ENCODE measurements at places on chromosomes 2 and 18. TPM values are rescaled to one million over a fixed set of nuclear protein-coding genes. Genes with fewer than 3 reads are reported as not detected.

The SERPINB2 gene
- 4.3 TPM for polyA plus RNA-seq

GRCh38 chr2:17506736-17507616, 11.3 kb downstream of the RAD51AP2 start:
- DNase-seq: no peak

GRCh38 chr2:124661558-124661957, 636.5 kb downstream of the CNTNAP5 start:
- no peak for DNase-seq

DNA sequence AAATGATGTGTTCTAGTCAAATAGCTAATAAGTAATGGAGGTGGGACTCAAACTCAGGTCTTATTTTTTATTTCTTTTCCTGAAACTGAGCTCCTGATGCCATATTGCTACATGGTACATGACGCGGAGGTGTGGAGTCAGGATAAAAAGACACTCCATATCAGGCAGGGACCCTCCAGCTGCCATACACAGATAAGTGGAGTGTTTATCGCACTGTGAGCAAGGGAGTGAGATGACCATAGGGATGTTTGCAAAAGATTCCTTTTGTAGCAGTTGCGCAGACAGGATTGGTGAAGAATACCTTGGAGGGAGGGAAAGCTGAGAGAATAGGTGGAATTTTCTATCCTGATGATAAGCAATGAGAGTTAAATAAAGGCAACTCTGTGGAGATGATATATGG, 657.2 kb downstream of the RNF144A start:
- DNase-seq: no peak

DNA sequence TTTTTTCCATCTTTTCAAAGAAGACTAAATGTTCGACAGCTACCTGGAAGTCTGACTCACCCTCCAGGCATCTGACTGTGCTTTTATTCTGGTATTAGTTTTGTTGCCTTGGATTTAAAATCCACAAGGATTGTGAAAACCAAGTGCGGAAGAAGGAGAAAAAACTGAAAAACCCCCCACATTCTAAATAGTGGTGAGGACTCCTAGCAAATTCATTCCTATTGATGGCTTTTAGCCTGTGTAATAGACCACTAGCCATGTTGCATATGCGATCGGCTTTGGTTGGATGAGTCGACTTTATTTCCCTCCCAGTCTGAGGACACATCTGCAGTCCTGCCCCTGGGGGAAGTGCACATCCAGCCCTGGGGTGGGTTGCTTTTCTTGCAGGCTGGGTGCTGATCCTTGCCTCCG, 16.9 kb downstream of the LDLRAD4 start:
- no peak for DNase-seq

GRCh38 chr18:8620845-8621244, 11.6 kb downstream of the RAB12 start:
- no peak for DNase-seq

GRCh38 chr2:117942551-117942950, 71.3 kb downstream of the CCDC93 start:
- no peak for DNase-seq

- DNase-seq: peak; percentile 75
Observed at GRCh38 chr2:26670171-26670570, 22.4 kb upstream of the KCNK3 start.

- no peak for DNase-seq
Observed at GRCh38 chr2:195652911-195653310, 4.1 kb upstream of the SLC39A10 start.

The LOXHD1 gene
- 0.45 TPM for polyA plus RNA-seq

The IGFBP5 gene
- 34.4 TPM for polyA plus RNA-seq

DNA sequence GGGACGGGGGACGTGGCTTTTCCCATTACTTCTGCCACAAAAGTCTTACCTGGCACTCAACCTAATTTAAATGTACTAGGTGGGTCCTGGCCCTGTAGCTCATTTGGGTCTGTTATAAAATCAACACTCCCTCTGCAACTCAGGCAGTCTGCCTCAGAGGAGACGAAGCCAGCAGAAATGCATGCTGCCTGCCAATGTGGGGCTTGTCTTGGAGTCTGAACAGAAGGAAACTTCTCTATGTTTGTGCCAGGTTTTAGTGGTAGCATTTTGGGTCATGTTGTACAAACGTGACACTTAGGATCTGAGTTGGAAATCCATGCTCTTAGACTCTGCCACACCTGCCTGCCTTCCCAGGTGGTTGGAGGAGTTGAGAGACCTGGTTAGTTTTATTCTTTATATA, 292.5 kb upstream of the FAM98A start:
- peak; percentile 62 for DNase-seq

GRCh38 chr18:42915299-42915698, 200.2 kb downstream of the RIT2 start:
- peak; percentile 10 for DNase-seq

- peak; percentile 68 for DNase-seq
Observed at GRCh38 chr2:105114551-105114950, 76.7 kb downstream of the MRPS9 start.

The GKN1 gene
- 0.15 TPM for polyA plus RNA-seq

- DNase-seq: no peak
Observed at GRCh38 chr2:228845162-228845925, 425.7 kb downstream of the PID1 start.

- DNase-seq: no peak
Observed at GRCh38 chr2:181725476-181725875, 45.2 kb upstream of the NEUROD1 start.

GRCh38 chr2:201880993-201881611, 74.8 kb downstream of the CDK15 start:
- peak; percentile 92 for DNase-seq

DNA sequence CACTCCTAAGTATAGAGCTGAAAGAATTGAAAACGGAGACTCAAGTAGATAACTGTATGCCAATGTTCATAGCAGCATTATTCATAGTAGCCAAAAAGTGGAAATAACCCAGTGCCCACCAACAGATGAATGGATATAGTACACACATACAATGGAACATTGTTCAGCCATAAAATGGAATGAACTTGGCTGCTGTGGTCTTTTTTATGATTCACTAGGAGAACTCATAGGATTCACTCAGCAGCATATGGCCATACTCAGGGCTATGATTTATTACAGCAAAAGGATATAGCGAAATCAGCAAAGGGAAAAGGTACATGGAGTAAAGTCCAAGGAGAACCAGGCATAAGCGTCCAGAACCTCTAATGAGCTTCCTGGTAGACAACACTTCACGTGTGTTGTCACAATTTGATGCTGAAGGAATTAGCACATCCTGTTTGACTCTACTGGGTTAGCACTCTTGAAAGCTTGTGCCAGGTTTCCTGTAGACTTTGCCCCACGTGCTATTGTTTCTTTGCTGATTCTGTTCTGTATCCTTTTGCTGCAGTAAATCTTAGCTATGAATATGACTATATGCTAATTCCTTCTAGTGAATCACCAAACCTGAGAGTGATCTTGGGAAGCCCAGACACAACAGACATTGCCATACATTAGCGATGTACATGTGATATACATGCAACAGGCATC, 15.7 kb downstream of the SPC25 start:
- no peak for DNase-seq

DNA sequence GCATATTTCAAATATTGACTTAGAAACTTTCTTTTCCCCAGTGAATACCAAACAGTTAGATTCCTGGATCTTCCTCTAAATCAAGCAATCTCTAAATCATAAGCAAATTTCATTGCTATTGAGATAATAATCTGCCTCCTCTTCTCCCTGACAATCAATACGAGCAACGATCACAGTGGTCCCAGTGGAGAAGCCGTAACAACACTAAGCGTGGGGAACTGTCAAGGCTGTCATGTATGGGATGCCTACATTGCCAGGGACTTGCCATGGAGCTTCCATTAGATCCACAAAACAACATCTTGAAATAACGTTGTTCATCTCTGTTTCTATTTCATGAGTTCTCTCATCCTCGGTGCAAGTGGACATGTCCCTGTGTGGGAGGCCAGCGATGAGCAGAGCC, 61.3 kb downstream of the SNTG2 start:
- no peak for DNase-seq

DNA sequence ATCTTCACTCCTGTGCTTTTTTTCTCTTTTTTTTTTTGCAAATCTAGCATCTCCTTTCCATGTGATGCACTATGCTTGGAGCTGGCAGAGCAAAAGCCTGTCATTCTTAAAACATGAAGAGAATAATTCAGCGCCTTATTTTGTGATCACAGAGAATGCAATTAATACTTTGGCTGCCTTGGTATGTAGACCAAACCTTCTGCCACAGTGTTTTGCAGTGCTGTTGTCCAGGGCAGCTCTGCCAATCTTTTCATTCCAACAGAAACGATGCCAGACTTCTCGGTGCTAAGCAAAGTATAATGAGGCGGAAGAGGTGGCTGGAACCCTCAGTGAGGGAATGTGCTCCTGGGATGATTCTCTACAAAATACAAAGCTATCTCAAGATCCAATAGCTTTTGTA, 25.6 kb downstream of the BCL2 start:
- DNase-seq: no peak

Data from lung (tissue), 17 donors.